ENCODE measurements at places on chromosomes 5 and 9.

DNA sequence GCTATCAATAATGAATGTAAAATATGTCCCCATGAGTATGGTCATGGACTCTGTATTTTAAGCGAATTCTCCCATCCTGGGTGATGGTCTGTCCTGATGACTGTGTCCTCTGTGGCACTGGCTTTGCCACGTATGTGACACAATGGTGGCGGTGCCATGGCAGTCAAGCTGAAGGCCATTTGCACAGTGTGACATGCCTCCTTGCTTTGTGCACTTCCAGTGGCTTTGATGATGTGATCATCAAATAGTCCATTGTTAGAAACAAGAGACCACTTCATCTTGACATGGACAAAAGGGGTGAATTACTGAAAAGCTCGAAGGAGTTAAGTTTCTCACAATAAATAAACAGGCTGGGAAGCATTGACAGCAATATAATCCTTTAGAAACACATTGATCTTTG, 31.0 kb upstream of the PRRC1 start:
- no peak for DNase-seq

GRCh38 chr5:59661954-59662615, 231.4 kb downstream of the PDE4D start:
- peak; percentile 66 for DNase-seq

DNA sequence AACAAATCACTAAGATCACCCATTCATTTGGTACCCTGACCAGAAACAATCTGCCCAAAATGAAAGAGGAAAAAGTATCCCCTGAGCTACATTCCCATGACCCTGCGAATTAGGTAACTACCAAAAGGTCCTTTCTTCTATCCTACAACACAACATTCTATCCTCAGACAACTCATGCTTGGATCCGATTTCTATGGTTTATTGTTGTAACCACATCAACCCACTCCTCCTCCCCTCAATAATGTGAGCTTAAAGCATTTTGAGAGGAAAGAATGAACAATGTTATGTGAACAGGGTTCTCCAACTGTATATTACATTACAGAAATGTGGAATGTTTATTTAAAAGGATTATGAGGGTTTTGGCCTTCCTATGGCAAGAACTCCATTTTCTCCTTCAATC, 4.0 kb downstream of the SLC35D2 start:
- DNase-seq: no peak

DNA sequence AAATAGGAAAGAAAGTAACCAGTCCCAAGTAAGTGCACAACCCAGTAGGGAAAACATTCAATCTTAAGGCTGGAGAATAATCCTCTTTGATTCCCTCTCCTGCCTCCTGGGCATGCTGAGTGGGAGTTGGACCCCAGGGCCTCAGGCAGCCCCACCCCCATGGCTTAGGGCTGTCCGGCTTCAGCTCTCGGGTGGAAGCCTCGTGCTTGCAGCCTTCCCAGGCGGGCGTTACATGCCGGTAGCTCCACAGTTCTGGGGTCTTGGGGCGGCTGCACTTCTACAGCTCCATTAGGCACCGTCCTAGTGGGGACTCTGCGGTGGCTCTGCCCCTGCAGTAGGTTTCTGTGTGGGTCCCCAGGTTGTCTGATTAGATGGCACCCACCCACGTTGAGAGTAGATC, 10.1 kb downstream of the GLIPR2 start:
- no peak for DNase-seq

DNA sequence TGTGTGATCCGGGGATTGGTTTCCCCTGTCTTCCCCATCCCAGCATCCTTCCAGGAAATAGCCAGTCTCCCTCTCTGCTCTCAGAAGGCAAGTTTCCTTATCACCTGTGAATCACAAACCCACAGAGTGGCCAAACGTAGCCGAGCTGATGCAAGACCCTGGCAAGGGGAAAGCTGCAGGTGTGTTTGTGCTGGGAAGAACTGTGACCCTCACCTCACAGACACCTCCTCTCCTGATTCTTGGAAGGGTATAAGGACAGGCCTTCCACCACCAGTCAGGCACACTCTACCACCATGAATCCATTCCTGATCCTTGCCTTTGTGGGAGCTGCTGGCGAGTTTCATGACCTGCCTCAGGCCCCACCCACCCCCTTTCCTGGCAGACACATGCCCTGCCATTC, at the start of gene PRSS3:
PRSS3 (plus strand) TSS at position 281 of the 400 bp plus-strand sequence; CDS start at position 294, 13 bp downstream.
- DNase-seq: no peak

- DNase-seq: no peak
Observed at GRCh38 chr5:150641824-150642566, 1.5 kb downstream of the SYNPO start.

DNA sequence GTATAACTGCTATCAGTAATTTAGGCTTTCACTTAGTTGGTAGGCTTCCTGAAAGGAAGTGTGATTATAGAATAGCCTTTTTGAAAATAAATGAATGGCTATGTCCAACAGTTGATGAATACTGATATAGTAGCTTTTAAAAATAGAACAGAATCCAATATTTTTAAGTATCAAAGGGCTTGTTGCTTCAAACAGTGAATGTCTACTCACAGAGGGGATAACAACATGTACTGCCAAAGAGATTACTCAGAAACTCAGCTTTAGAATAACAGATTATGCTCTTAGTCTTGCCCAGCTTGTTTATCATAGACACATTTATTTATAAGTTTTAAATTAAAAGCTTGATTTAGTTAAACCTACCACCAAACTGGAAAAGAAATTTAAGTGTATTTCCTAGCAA, 132.6 kb downstream of the XRCC4 start:
- DNase-seq: no peak

Measured in BE2C (cell line).